ENCODE measurements at places on chromosomes 1 and 21. TPM values are rescaled to one million over a fixed set of nuclear protein-coding genes. Genes with fewer than 3 reads are reported as not detected.

DNA sequence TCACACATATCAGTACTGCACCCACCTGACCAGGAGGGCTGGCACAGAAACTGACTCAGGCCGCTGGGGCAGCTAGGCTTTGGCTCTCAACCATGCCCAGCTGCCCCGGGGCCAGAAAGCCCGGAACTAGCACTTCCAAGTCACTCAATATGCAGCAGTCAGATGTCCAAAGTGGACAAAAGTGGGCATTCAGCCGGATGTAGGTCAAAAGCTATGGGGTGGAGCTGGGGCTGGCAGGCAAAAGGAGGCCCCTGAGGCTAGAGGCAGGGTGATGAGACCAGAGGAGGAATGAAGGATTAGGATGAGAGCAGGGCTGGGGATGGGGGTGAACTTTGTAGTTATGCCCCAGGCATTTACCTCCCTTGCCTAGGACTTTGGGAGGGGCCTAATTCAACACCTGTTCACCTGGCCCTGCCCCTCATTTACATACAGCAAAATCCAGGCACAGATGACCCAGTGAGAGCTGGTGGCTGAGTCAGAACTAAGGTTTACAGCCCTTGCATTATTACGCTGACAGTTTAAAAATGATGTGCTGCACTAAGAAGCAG lies 30.7 kb upstream of the EDN2 start:
- DNase-seq, result no peak

DNA sequence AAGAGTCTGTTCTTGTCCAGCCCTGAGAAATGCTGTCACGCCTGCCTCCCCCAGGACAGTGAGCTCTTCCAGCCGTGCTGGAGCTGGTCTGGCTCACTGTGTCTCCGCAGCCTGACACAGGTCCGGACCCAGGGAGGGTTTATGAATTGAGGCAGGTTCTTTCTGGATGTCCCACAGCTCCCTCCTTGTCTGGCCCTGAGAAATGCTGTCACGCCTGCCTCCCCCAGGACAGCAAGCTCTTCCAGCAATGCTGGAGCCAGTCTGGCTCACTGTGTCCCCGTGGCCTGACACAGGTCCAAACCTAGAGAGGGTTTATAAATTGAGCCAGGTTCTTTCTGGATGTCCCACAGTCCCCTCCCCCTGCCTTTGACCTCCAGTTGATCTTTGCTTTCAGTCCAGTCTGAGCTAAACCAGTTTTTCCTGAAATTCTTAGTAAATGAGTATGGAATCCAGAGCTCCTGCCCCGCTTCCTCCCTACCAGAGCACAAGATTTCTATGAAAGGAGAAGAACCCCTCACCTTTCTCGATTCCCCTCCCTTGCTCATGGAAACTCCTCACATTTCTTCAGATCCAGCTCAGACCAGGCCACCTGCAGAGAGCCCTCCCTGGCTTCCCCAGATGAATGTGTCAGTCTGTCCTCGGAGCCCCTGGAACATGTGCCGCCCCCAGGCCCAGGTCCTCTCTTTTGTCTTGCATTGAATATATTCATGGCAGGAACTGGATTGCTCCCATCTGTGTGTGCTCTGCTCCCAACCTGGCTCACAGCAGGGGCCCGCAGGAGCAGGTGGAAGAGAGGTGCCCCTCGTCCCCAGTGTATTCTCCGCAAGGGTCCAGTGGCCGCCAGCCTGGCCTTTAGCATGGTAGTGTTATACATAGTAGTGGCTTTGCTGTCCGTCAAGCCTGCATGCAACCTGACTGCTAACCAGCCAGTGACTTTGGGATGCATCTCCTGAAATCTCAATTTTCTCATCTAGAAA lies 116.3 kb downstream of the EPHB2 start:
- peak; percentile 46 for DNase-seq

DNA sequence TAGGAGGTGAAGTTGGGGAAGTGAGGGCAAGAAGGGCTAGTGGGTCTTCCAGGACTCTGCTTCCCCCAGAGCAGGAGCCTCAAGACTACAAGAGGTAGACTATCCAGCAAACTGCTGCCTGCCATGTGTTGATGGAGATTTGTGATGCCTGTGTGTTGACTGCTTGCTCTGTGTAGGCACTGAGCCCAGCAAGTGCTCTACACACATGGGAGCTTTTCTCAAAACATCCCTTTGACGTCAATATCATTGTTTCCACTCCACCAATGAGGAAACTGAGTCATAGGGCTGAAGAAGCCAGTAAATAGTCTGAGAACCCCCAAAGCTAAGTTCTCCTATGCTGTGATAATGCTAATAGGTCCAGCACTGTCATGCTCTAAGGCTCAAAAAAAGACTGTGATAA lies 207.2 kb upstream of the NFIA start:
- no peak for DNase-seq

GRCh38 chr1:49111931-49112330 lies 335.2 kb upstream of the BEND5 start:
- DNase-seq, result no peak

Gene COX20
- polyA plus RNA-seq, result 44.8 TPM

DNA sequence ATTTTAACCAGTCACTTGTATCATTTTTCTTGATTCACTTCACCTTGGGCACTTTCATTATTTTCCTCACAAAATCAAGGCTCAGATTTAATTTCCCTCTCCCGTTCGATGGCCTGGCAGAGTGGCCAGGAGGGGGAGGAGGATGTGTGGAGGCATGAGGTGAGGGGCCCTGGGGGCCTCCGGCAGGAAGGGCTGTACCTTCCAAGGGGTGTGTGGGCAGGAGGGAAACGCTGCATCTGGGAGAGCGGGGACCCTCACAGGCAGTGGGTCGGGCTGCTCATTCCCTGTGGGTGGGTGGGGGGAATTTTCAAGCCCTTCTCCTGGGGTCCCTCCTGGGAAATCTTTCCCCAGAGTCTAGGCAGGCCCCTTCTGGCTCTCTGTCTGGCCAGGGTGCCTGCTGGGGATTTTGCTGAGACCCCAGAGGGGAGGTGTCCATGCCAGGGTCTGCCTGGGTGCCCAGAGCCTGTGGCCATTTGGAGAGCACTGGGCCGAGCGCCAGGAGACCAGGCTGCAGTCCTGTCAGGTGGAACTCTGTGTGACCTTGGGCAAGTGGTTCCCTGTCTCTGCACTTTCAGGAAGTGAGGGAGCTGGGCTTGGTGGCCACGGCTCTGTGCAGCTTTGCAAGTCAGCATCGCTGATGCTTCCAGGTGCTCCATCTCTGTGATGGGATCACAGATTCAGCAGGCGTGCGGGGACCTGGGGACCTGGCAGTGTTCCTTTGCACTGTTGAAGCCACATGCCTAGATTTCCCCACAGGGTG lies 81.9 kb upstream of the C1orf174 start:
- no peak for DNase-seq

- no peak for DNase-seq
Observed at GRCh38 chr1:19157653-19158052, 52.4 kb downstream of the UBR4 start.

All from forelimb muscle (tissue), 1 donor.